ENCODE measurements at places on chromosomes 2 and 18.

DNA sequence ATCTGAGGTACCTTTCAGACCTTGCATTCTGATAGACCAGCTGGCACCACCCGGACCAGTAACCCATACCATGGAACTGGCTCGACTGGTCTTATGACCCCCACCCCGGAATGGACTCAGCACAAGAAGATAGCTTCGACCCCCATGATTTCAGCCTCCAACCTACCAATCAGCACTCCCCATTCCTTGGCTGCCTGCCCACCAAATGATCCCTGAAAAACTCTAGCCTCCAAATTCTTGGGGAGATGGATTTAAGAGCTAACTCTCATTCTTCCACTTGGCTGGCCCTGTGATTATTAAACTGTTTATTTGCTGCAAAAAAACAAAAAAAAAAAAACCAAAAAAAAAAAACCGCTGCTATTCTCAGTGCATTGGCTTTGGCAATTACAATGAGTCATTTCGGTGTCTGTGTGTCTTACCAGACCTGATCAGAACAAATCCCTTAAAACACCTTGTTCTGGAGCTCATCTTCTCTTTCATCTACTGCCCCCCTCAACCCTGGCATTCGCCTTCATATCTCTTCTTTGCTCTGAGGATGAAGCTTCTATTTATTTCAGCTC lies 60.1 kb upstream of the KIF5C start:
- DNase-seq = no peak

DNA sequence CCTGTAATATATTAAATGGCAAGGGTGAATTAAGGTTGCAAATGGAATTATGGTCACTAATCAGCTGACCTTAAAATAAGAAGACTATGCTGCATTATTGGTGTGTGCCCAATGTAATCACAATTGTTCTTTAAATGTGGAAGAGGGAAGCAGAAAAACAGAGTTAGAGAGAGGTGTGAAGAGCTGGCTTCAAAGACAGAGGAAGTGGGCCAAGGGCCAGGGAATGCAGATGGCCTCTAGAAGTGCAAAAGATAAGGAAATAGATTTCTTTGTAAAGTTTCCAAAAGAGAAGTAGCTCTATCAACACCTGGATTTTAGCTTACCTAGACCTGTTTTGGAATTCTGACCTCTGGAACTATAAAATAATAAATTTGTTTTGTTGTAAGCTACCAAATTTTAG lies 276.0 kb downstream of the LRRTM1 start:
- no peak for DNase-seq

DNA sequence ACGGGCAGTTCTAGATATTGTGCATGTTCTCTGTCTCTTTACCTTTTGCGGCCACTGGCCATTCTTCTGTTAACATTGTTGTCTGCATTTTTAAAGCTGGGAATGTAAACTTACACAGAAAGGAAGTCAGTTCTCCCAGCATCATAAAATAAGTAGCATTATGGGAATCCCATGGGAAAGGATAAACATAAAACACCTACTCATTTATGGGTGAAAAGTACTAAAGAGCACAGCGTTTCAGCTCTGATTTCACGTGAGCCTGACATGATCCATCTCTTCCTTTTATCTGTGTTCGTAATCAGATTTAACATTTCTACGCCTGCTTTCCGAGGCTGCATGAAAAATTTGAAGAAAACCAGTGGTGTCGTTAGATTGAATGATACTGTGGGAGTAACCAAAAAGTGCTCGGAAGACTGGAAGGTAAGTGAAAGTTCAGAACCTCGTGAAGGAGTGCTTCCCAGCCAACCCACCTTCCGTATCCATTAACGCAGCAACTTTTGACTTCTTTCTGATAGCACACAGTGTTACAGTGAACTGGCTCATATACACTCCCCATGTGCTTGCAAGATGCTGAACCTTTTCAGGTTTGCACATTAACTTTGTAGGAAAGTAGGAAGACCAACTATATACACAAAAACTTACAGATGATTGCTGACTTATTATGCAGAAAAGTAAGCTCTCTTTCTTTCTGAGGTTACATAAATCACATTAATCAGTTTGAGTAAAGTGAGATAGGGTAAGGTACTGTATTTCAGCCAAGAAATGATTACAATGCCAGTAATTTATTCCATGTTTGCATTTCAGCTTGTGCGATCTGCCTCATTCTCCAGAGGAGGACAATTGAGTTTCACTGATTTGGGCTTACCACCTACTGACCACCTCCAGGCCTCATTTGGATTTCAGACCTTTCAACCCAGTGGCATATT lies 86.5 kb upstream of the TTC39C start:
- no peak for DNase-seq

GRCh38 chr2:218026244-218026643 lies 23.4 kb upstream of the TNS1 start:
- no peak for DNase-seq

DNA sequence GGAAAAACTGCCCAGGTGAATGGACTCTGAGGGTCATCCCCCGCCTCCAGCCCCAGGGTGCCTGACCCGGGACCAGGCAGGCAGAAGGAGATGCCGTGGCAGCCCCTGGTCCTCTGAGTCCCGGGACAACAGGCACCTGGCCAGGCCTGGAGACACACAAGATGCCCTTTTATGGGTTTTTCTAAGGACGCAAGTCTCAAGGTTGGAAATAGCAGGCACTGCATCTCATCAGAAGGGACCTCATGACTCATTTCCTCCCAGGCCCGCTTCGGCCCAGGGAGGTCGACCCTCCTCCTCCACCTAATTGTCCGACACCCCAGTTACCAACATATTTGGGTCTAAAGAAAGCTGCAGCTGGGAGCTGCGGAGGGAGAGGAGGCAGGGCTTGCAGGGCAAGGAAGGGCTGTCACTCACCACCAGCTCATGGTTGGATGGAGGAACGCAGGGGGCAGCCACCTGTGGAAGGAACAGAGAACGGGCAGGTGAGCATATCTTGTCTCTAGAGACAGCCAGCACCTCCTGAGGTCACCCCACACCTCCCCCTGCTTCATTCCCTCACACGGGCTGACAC lies 82.9 kb downstream of the TNS1 start:
- DNase-seq = no peak
